Fibroblast of skin of right biceps (primary cell): ENCODE measurements at places on chromosomes 7 and 10.
A peak's percentile ranks its signal among the peaks of the same experiment; 100 is the strongest.

DNA sequence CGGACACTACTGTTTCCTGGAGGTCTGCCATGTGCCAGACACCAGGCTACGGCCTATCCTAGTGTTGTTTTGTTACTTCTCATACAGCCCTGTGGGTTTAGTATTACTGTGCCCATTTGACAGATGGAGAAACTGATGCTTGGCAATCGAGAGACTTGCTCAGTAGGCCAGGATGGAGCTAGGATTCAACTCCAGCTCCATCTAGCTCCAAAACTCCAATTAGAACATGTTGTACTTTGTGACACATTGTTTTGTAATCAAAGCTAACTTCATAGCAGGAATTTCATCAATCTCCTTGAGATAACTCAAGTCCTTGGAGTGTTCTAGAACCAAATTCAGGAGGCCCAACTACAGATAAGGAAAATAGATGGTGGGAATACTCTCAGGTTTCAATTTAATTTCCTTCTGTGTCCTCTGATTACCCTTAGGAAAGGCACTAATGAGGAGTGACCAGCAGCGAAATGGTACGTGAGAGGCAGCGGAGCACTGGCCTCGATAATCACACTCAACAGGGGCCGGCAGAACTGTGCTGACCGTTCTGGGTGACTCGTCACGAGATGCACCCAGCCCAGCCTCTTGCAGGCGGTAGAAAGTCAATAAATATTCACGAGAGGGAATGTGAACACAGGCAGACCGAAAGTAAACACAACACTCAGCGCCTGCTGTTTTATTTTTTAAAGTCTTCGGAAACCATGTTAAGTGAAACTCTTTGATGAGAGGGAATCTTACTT is 269.6 kb upstream of the NEBL start:
- no peak for DNase-seq

DNA sequence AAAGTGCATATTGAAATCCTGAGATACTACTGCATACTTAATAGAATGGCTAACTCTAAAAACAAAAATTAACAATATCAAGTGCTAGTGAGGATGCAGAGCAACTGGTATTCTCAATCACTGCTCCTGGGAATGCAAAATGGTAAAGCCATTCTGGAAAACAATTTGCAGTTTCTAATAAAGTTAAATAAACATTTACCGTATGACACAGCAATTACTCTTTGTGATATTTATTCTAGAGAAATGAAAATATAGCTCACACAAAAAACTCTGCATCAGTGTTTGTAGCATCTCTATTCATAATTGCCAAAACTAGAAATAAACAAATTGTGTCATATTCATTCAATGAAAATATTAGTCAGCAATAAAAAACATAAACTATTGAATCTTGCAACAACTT is 255.0 kb upstream of the DKK1 start:
- DNase-seq, result no peak

DNA sequence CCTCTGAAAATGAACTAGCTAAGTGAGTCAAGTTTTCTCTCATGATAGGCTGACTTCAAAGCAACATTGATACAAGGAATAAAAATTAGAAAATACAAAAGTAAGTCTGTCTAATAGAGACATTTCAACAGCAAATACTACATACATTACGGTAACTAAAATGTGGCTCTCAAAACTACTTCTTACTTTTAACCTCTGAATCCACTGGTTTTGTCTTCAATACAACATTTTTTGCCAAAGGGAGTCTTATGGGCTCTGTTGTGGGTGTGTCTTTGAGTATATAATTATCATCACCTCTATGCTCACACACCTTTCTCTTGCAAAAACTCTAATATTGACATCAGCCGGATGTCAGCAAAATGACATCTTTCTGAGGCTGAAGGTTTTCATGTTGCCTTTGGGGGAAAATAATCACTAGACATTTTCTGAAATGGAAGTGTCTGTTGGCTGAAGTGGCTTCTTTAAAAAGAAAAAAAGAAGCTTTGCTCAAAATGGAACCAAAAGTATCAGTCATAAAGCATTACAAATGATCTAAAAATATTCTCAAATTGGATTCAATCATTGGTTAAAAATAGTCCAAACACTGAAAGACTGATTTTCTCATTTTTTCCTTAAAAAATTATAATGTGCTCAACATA is 41.8 kb upstream of the FAM133B start:
- no peak for DNase-seq

- peak; percentile 7 for DNase-seq
These were observed 490 bp downstream of the KIN start for GRCh38 chr10:7787150-7787856.

DNA sequence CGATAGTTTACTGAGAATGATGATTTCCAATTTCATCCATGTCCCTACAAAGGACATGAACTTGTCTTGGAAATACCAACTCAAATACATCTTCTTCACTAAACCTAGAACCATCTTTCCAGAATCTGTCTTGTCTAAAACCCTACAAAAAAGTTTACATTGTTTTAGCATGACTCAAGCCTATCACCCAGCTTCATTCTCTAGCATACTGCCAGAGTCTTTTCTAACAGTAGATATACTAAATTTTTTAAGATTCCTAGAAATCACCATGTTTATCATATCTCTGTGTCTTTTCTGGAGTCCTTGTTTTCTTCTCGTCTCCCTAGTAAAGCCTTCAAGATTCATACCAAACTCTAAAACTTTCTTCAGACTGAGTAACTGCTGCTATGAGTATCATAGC is 129.7 kb downstream of the SEMA3E start:
- DNase-seq, result peak; percentile 34

GRCh38 chr7:126157391-126157790 is 1095.3 kb downstream of the GRM8 start:
- DNase-seq, result no peak

GRCh38 chr10:96244354-96244753 is 27.0 kb downstream of the BLNK start:
- no peak for DNase-seq

DNA sequence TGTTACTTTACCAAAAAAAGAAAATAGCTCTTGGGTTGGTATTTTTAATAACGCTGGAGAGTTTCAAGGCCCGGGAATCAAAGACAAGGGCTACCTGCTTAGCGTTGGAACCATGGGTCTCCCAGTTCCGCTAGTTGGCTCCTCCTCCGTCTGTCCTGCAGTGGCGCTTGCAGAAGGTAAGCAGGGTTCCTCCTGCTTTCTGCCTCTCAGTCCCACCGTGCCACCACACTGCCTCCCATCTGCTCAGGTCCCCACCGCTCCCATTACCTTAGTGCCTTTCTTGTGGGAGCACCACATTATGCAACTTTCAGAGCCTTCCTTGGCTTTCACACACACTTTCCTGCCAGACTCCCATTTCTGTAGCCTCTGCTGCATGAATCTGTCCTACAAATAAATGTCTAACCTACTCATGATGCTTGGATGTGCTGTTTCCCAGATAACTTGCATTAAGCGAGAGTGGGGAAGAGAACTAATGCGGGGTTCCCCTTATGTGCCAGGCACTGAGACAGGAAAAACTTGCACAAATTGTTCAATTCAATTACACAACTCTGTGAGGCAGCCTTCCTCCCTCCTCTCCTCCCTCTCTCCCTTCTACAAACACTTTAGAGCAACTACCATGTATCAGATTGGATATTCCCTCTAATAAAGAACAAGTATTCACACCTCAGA is 124.5 kb downstream of the AOAH start:
- no peak for DNase-seq

DNA sequence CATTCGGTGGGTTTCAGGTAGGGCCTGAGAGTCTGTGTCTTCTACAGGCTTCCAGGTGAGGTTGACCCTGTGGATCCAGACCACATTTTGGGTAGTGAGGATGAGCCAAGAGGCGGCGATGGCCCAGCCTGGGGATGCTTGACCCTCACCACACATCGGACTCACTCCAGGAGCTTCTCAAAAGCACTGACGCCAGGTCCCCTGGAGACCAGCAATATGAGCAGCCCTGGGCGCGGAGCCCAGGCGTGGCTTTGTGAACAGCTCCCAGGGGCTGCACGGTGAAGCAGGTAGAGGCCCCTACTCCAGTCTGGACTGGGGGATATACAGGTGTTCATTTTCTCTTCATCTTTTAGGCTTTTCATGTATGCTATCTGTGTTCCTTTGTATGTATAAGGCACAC is 139.7 kb upstream of the PCBD1 start:
- DNase-seq, result no peak

DNA sequence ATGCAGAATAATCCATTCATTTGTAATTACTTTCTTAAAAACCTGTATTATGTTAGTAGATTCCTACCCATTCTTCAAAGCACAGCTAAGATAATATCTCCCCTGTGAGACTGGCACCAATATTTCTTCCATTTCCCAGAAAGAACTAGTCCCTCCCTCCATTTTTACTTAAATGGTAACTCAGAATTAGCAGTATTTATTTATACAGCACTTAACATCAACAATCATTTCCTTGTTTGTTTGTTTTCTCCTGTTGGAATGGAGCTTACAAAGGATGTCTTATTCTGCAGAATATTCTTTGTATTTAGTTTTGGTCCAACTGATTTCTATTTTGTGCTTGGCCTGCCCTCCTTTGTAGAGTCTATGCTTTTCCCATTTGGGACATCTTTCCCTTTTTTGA is 32.1 kb upstream of the PTPN12 start:
- DNase-seq, result no peak

GRCh38 chr10:126059076-126059826 is 162.9 kb downstream of the FANK1 start:
- DNase-seq, result peak; percentile 87

DNA sequence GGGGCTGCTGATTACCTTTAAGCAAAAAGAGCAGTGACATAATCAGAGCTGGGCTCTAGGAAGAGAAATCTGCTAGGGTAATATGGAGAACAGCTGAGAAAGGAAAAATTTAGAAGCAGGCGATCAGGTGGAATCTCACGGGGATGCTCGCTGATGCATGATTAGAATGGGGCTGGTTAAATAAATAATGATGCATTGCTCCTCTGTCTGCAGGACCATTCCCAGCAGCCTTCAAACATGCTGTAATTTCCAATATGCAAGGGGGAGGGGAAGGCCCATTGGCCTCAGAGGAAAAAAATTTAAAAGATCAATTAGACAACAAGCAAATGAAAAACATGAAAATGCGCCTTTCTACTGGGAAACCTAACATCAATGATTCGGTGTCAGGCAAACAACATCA is 65.6 kb upstream of the C10orf90 start:
- DNase-seq, result no peak

DNA sequence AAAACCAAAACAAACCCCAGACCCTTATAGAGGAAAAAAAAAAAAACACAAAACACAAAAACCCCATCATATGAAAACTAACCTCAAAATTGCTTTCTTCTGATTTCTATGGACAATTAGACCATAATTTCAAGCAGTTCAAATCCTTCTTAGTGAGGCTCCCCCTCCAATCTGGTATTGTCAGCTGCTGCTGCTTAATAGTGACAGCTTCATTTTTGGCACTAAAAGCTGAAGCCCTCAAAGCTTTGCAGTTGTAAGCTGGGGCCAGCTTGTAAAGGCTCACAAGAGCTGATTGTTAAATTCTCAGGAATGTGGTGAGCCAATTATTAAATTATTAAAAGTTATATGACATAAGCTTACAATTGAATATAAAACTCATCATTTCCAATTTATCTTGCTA is 21.9 kb downstream of the ATXN7L1 start:
- DNase-seq, result no peak

- peak; percentile 88 for DNase-seq
These were observed 35.2 kb downstream of the SGCE start for GRCh38 chr7:94620703-94621118.

GRCh38 chr10:124517461-124517860 is 55.8 kb downstream of the LHPP start:
- DNase-seq, result no peak

DNA sequence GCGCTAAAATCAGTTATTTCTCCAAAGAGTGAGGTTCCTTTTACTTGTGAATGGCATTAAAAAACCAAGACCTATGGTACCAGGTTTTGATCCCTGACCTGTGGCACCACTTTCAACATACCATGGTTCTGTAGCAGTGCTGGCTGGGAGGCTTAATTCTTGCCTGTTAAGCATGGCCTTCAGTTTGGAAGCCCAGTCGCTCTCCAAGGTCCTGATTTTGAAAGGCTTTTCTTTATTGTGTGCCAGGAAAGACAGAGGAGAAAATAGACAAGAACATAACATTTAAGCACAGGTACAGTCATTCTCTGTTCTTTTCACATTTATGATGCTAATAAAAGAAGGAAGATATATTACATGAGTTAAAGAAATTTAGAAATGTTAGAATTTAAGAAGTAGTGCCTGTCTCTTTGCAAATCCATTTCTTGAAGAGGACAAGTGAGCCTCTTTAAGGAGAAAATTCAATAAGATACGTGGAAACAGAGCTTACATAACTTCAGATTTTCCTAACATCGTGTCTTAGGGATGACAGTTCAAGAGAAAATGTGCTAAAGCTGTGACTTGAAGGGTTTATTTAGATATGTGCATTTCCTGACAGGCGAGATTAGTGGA is 357.6 kb downstream of the DPP6 start:
- DNase-seq, result no peak

DNA sequence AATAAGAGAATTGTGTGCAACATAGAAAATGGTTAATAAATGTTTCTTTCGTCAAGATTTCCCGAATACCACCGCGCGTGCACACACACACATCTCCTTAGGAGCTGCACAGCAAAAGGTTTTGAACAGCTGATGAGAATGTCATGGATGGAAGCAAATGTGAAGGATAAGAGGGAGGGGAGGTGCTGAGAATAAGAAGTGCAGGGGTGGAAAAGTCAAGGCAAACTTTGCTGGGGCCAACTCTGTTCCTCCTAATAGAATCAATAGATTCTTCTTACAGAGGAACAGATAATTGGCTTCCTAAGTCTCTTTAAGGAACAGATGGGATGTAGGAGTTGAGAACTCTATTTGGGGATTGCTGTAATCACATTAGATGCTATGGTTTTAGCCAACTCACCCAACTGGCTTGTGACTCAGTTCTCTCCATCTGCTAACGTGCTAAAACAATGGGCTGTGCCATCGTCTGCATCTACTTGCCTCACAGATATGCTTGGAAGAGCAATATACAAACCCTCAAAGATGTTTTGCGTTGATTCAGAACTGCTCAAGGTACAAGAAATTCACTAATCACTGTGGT is 408.2 kb upstream of the CELF2 start:
- no peak for DNase-seq

DNA sequence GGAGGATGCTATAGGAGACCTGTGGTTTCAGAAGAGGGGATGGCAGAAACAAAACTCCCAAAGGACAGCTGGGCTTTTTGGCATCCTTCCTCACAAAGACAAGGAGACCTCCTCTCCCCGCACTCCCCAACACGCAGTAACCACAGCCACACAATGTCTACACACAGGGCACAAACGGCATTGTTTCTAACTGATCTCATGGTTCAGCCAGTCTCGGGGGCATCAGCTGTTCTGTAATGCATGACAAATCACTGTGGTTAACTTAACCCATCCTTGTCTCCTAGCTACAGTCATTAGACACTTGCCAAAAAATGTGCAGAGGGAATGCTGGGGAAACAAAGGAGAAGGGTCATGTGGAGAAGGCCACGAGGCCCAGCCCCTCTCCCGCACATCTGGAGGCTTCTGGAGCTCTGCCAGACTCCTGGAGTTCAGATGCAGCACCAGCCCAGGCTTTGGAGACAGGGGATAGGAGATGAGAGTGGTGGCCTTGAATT is 7.6 kb upstream of the ADAMTS14 start:
- DNase-seq, result peak; percentile 98
